Omental fat pad (tissue), 4 donors: ENCODE measurements at places on chromosomes 3 and 15. TPM values are rescaled to one million over a fixed set of nuclear protein-coding genes. Genes with fewer than 3 reads are reported as not detected.

GAP43 gene
- total RNA-seq = 0.36 TPM

RHOV gene
- not detected for total RNA-seq

SLC28A1 gene
- not detected for total RNA-seq

HTR3E gene
- not detected for total RNA-seq

MOBP gene
- 0.09 TPM for total RNA-seq

SNTN gene
- total RNA-seq = not detected

CPB1 gene
- total RNA-seq = 0.72 TPM

GORASP1 gene
- total RNA-seq = 54.3 TPM
